Panc1 (cell line): ENCODE measurements at places on chromosomes 12 and 14. TPM values are rescaled to one million over a fixed set of nuclear protein-coding genes. Genes with fewer than 3 reads are reported as not detected.

HCAR2 gene
- not detected for total RNA-seq

DNA sequence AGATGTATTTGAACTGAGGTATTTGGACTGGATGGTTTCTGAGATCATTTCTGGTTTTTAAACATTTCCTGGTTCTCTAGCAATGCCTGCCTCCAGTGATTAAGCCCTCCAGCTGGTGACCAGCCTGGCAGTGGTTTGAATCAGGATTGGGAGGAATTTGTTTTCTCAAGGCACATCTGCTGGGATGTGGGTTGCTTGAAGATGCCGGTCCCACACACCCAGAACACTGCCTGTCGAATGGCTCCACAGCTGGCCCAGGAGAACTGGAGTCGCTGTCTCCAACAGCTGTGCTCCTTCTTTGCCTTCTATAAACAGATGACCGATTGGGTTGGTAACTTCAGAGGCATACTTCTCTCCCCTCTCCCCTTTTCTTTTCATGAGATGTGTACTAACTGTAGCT lies 258.0 kb upstream of the DDHD1 start:
- no peak for DNase-seq

TSPAN8 gene
- total RNA-seq = 4.2 TPM

KRT73 gene
- total RNA-seq = not detected

DNA sequence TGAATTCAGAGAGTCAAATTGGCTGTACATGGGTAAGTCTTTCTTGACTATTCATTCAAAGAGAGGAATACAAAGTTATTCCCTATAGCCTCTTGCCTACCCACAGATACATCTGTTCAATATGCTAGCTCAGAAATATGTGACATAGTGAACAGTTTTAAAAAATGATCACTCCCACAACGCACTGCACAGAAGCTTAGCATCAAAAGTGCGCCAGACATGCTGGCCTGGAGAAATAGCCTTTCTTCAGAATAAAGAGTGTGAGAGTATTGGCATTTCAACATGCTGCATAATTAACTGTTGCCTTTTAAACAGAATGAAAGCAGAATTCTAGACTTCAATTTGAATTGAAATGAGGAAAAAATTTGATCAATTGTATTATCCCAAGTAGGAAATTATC lies 27.0 kb downstream of the GPR19 start:
- no peak for DNase-seq

GRCh38 chr14:91253795-91254323 lies 9.4 kb upstream of the GPR68 start:
- DNase-seq = no peak

C12orf42 gene
- total RNA-seq = not detected

KCNJ8 gene
- not detected for total RNA-seq

DNA sequence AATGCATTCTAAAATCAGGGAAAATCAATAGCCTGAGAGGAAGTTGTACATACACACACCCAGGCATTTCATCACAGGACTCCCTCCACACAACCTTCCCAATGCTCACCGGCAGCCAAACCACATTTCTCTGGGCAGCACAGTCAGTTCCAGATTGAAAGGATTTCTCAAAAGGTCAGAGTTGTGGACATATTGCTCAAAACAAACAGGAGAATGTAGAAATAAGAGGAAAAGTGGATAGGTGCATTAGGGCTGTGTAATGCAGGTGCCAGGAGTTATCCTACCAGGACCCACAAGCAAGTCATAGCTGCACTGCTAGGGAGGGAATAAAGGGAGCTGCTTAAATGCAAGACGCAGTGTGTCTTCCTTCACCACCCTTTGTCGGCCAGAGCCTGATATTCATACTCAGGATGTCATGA lies 62.9 kb downstream of the GCH1 start:
- no peak for DNase-seq

GRCh38 chr14:92670160-92670559 lies 78.3 kb downstream of the LGMN start:
- DNase-seq = no peak

GRCh38 chr12:4862809-4863208 lies 46.9 kb upstream of the KCNA1 start:
- DNase-seq = no peak
